Right atrium auricular region (tissue), 2 donors: ENCODE measurements at places on chromosomes 5 and 9. TPM values are rescaled to one million over a fixed set of nuclear protein-coding genes. Genes with fewer than 3 reads are reported as not detected.

DNA sequence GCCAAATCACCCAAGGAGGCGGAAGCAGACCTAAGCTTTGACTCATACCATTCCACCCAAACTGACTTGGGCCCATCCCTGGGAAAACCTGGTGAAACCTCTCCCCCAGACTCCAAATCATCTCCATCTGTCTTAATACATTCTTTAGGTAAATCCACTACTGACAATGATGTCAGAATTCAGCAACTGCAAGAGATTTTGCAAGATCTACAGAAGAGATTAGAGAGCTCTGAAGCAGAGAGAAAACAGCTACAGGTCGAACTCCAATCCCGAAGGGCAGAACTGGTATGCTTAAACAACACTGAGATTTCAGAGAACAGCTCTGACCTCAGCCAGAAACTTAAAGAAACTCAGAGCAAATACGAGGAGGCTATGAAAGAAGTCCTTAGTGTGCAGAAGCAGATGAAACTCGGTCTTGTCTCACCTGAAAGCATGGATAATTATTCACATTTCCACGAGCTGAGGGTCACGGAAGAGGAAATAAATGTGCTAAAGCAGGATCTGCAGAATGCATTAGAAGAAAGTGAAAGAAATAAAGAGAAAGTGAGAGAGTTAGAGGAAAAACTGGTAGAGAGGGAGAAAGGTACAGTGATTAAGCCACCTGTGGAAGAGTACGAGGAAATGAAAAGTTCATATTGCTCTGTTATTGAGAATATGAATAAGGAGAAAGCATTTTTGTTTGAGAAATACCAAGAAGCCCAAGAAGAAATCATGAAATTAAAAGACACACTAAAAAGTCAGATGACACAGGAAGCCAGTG lies 15.8 kb upstream of the TTC23L start:
- H3K27me3 ChIP-seq = no peaks in the 10 kb centered on the region
- H3K27ac ChIP-seq = no peak overlapping the region
- H3K36me3 ChIP-seq = peaks cover 24% of the 10 kb centered on the region
- DNase-seq = no peak
- H3K4me3 ChIP-seq = no peak overlapping the region

The PPP3R2 gene
- total RNA-seq = not detected

DNA sequence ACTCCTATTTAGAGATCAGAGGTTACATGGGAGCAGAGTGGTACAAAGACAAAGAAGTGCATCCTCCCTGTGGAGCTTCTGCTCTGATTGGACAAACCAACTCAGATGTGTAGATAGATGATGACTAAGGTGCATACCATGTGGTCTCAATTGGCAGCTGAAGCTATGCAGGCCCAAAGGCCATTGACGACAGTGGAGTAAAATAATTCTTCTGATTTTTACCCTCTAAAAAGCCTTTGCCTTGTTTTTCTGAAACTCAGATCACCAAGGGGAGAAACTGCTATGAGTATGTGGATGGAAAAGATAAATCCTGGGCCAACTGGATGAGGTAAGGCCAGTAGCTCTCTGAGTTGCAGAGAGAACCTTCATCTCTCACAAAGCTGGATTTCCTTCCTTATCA lies 15.6 kb downstream of the PRDM9 start:
- no peak for DNase-seq
- no peaks in the 10 kb centered on the region for H3K27me3 ChIP-seq
- no peaks in the 10 kb centered on the region for H3K4me1 ChIP-seq
- H3K4me3 ChIP-seq = no peak overlapping the region

DNA sequence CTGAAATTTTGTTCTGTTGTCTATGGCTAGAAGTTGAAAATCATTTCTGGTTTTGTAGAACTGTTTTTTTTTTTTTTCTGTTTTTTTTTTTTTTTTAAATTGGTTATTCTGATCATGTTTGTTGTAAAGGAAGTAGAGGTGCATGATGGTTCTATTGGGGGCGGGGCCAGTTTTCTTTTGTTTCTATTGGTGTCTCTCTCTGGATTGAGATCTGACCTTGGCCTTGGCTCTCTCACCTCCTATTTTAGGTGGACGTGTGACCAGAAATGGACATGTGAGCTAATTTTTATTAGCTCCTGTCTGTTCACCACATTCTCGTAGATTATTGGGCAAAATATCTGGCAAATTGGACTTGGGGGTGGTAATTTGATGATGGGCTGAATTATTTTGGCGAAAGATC lies 3.2 kb downstream of the ZNF618 start:
- no peak overlapping the region for H3K27ac ChIP-seq
- no peaks in the 10 kb centered on the region for H3K27me3 ChIP-seq
- peak overlapping the region; percentile 12 for H3K4me3 ChIP-seq
- DNase-seq = no peak

The CYLC2 gene
- not detected for total RNA-seq

The PFN3 gene
- not detected for total RNA-seq

DNA sequence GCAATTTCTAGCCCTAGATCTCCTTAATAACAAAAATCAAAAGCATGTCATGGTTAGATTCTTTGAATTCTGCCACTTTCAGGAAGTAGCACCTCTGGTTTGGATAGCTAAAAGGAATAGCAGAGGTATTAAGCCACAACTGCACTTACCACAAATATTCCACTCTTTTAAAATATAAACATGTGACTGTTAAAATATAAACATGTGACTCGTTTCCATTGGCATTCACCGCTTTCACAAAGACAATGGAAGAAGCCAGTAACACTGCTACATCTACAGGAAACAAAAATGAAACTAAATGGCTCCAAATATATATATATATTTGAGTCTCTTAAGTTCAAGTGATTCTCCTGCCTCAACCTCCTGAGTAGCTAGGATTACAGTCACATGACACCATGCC lies 222.9 kb downstream of the ARL15 start:
- no peaks in the 10 kb centered on the region for H3K27me3 ChIP-seq
- no peak overlapping the region for H3K27ac ChIP-seq
- no peaks in the 10 kb centered on the region for H3K4me1 ChIP-seq
- no peak overlapping the region for H3K4me3 ChIP-seq

DNA sequence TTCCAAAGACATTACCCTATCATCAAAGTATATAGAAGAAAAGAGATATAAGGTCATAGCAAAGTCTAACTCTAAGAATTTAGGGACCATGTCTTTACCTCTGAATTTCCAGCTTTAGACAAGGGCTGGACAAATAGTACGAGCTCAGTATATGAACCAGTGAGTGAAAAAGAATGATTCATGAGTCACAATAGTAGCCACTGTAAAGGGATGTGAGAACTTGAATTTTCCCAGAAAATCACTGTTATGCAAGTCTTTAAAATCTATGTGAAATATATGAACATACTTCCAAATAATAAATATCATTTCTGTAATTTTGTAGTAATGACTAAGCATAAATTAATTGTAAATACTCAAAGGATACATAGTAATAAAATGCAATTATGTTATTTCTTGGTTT lies 305.9 kb upstream of the PRR16 start:
- no peak for DNase-seq
- H3K27me3 ChIP-seq = no peaks in the 10 kb centered on the region
- no peak overlapping the region for H3K4me3 ChIP-seq
- H3K36me3 ChIP-seq = no peaks in the 10 kb centered on the region
- no peaks in the 10 kb centered on the region for H3K4me1 ChIP-seq

The MCTP1 gene
- 10.0 TPM for total RNA-seq

GRCh38 chr9:22050924-22051323 lies 41.8 kb upstream of the CDKN2B start:
- no peaks in the 10 kb centered on the region for H3K4me1 ChIP-seq
- no peak overlapping the region for H3K4me3 ChIP-seq
- no peaks in the 10 kb centered on the region for H3K36me3 ChIP-seq
- no peak overlapping the region for H3K27ac ChIP-seq
- DNase-seq = no peak

DNA sequence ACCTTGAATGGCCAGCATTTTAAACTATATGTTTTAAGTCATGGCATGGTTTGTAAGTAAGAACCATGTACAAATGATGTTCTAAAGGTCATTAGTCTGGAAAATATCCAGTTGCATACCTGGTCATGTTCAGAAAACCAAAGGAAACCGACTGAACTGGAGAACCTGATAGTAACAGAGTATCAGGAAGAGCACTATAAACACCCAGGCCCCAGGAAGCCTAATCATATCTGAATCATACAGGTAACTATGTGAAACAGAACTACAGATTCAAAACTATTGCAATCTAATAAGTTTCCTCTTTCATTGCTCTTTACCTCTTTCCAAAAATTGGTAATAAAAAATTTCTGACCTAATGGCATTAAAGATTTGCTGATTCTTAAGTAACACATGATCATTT lies 500.3 kb downstream of the ARHGEF28 start:
- DNase-seq = no peak
- no peak overlapping the region for H3K27ac ChIP-seq
- no peaks in the 10 kb centered on the region for H3K36me3 ChIP-seq

DNA sequence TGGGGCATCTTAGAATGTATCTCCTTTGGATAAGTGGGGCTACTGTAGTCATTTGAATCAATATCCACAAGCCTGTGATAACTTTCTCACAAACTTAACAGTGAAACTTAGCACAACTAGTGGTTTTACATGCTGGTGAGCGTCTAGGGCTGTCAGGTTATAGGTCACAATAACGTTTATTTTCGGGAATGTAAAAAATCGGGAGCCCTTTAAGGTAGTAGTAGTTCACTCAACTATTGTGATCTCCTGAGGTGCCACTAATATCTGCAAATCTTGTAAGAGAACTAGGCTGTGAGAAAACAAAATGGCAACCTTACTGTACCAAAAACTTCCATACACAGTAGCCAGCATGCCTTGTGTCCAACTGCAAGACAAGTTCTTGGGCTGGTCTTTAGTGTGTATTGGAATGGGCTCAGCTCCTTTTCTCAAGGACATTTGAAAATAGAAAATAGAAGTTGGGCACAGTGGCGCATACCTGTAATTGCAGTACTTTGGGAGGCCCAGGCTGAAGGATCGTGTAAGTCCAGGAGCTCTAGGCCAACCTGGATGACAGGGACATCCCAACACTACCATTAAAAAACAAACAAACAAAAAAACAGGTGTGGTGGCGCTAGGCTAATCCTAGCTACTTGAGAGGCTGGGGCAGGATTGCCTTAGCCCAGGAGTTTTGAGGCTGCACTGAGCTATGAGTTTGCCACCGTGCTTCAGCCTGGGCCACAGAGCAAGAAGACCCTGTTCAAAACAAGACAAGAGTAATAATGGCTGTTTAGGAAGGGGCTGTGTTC lies 5.2 kb upstream of the PKN3 start:
- H3K4me1 ChIP-seq = no peaks in the 10 kb centered on the region
- DNase-seq = no peak
- peaks cover 43% of the 10 kb centered on the region for H3K36me3 ChIP-seq

The DDX4 gene
- not detected for total RNA-seq
